ENCODE measurements at places on chromosomes 13 and 19. TPM values are rescaled to one million over a fixed set of nuclear protein-coding genes. Genes with fewer than 3 reads are reported as not detected.

DNA sequence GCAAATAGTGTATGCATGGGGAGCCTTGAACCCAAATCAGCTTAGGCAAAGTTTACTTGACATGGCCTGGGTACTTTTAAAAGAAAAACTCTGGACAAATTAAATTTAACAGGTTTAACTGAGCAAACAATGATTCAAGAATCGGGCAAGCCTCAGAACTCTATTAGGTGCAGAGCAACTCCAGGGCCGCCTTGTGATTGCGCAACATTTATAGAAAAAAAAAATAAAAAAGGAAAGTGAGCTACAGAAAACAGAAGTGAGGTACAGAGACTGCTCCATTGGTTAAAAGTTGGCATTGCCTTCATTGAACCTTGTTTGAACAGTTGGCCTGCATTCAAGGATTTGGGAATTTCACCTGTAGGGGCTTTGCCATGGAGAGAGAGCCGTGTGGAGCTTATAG, 421.0 kb upstream of the TSHZ3 start:
- DNase-seq: no peak

- DNase-seq: no peak
These were observed 8.2 kb upstream of the HSD17B14 start for GRCh38 chr19:48844472-48844871.

GRCh38 chr13:24271601-24272451, 37.6 kb upstream of the C1QTNF9 start:
- DNase-seq: peak; percentile 16

DNA sequence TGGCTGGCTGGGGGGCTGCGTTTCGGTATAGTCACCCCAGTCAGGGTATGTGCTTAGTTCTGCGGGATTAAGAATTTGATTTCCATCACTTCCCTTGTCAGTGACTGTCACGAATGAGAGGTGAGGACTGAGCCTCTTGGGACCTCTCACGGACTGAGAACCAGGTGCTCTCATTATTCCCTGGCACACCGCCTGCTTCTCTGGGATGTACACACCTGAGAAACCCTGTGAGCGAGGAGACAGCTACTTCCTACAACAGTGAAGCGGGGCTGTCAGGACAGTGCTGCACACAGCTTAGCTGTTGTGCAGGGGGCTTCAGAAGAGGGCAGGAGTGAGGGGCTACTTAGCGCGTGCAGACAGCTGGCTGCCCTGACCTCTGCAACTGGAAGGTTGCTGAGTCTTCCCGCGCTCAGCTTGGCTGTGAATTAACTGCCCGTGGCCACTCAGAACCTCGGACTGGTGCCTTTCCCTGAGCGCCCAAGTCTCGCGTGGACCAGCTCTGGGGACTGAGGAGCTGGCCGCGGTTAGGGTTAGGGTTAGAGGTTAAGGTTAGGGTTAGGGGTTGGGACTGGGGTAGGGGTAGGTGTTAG, 65.3 kb upstream of the MCF2L start:
- no peak for DNase-seq

GRCh38 chr13:94494026-94494425, 14.5 kb upstream of the DCT start:
- no peak for DNase-seq

TTC9B gene
- total RNA-seq: not detected

GRCh38 chr19:44741841-44742329, 6.6 kb upstream of the BCL3 start:
- DNase-seq: peak; percentile 100

- DNase-seq: no peak
These were observed 8.9 kb downstream of the B3GLCT start for GRCh38 chr13:31208559-31209122.

KLHL1 gene
- not detected for total RNA-seq

GRCh38 chr13:35092751-35093150, 150.7 kb downstream of the NBEA start:
- no peak for DNase-seq

GRCh38 chr19:45781214-45782161, 802 bp downstream of the DMPK start:
- no peak for DNase-seq

DNA sequence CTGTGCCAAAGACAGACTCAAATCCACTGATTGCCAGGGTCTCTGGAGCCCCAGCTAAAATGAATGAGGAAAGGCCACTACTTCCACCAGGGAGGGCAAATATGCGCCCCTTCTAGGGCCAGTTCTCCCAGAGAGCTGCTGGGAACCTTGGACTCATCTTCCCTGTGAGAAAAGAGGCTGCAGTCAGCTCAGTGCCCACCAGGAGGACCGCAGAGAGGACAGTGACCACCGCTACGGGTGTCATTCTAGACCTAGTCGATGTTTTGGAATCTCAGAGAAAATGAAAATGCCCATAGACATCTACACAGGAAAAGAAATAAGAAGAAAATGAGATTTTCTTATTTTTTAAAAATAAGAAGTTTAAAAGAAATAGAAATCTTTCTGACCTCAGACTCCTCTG, 235.1 kb downstream of the UQCRFS1 start:
- no peak for DNase-seq

GRCh38 chr13:29679396-29680053, 84.0 kb upstream of the SLC7A1 start:
- no peak for DNase-seq

- DNase-seq: peak; percentile 22
These were observed 514 bp downstream of the PRKACA start for GRCh38 chr19:14116918-14117578.

DNA sequence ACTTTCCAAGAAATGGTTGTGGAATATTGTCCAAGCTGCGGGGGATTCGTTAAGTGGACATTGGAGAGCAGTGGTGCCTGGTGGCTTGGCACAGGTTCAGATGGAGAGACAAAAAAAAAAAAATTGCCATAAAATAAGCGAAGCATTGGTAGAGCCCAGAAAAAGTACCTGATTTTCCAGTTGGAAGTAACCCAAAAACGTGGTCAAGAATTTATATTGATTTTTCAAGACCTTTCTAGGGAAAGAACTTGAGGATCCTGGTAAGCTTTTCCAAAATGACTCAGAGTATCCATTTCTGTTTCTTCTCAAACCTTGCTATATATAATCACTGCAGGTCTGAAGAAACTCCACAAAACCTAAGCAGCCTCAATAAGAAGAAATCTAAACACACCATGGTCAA, 94.6 kb downstream of the ING1 start:
- no peak for DNase-seq

- DNase-seq: no peak
These were observed 82.9 kb upstream of the SOX21 start for GRCh38 chr13:94795292-94795691.

All from Daoy (cell line).